Esophagus mucosa (tissue), 1 donor: ENCODE measurements at places on chromosomes 13 and 19. TPM values are rescaled to one million over a fixed set of nuclear protein-coding genes. Genes with fewer than 3 reads are reported as not detected.

NPAS1 gene
- total RNA-seq = 0.52 TPM

DNA sequence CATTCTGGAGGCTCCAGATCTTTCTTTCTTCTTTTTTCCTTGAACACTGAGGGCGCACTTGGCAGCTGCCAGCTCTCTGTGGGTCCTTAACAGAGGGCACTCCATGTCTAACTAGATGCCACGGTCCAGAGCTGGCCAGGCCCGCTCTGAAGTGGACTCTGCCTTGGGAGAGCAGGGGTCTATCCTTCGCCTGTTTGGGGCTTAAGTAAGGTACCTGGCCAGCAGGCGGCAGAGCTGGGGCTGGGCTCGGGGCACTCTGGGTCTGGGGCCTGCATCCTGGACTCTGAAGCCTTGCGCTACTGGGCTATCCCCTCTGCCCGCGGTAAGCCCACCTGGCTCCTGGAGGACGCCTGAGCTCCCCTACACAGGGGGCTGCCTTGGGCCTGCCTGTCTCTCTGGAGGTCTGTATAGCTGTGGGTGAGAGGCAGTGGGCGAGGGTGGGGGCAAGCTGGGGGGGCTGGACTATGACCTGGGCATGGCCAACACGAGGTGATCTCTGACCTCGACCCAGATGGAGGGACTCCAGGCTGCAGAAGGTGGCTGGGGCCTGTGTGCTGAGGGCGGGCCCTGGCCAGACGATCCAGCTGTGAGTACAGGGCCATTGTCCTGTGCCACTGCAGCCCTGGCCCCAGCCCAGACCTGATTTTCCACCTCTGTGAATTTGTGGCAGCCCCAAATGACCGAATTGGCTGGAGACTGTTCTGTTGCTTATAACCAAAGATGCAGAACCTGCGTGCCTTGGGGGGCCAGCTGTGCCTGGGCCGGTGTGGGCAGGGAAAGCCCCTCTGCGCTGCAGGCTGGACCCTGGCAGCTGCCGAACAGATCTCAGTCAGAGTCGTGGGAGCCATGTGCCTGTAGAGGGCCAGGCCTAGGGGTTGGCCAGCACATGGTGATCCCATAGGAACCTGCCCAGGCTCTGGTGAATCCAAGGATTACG, 26.5 kb downstream of the CEBPG start:
- no peak for ATAC-seq

GRCh38 chr13:95703576-95703975, 26.6 kb downstream of the DNAJC3 start:
- no peak for ATAC-seq

ZNF90 gene
- 0.96 TPM for total RNA-seq

FBXO46 gene
- 30.3 TPM for total RNA-seq

VSIG10L gene
- total RNA-seq = 103 TPM

DNA sequence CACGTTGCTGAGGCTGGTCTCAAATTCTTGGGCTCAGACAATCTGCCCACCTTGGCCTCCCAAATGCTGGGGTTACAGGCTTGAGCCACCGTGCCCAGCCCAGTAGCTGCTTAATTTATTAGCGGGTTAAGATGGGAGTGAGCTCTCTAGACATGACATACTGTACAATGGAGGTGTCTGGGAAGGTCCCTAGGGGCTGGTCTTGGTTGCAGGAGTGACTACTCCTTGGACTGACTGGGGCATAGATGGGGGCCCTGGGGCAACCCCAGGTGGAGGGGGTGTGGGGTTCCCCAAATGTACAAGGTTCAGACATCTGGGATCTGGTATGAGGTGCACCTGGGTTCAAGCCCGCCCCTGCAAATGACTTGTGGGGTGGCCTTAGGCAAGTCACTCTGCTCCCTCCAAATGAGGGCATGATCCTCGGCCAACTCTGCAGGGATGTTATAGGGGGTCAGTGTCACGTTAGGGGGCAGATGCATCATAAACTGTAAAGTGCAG, 12.8 kb downstream of the CIB3 start:
- peak; percentile 22 for ATAC-seq

AP2S1 gene
- total RNA-seq = 206 TPM

GRCh38 chr19:29843180-29844051, 31.6 kb downstream of the CCNE1 start:
- no peak for ATAC-seq

- peak; percentile 94 for ATAC-seq
Measured at GRCh38 chr13:20446405-20446804, 79.3 kb downstream of the CRYL1 start.

KIR2DL1 gene
- total RNA-seq = not detected

GRCh38 chr13:22979952-22980351, 200.8 kb upstream of the SGCG start:
- peak; percentile 74 for ATAC-seq

DNA sequence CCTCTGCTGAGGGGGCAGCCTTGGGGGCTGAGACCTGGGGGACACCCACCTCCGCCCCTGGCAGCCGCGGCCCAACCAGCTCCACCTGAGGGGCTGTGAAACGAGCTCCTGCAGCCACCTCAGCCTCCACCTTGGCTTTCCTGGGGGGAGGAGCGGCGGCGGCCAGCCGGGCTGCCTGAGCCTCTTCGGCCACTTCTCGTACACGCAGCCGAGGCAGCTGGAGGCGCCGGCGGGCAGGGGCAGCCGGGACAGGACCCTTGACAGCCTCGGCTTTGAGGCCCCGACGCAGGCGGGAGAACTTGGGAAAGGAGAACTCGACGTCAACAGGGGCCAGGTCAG, 7.6 kb upstream of the HIPK4 start:
- no peak for ATAC-seq
